ENCODE measurements at places on chromosomes 12 and 14.

DNA sequence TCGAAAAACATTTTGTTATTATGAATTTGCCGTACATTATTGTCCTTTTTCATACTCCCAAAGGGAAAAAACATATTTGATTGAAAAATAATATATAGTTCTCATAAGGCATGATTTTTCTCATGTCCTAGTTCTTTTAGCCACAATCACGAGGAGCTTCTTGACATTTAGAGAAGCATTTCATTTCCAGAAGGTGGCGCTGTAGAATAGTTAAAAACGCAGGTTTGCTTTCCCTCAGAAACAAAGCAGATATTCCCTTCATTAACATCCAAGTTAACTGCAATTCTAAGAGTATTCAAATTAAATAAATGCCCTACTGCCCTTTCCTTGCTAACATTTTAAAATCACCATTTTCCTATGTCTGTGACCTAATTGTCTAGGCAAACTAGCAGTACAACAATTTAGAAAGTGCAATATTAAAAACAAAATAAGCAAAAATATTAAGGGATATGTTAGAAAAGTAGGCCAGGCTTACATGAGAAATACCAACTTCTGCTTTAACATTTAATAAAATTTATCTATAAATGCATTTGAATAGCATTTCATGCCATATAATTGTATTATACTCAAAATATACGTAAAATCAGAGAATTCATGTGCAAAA lies 10.9 kb upstream of the PIK3C2G start:
- DNase-seq = peak; percentile 20

GRCh38 chr12:78719721-78720120 lies 144.9 kb upstream of the SYT1 start:
- DNase-seq = no peak

DNA sequence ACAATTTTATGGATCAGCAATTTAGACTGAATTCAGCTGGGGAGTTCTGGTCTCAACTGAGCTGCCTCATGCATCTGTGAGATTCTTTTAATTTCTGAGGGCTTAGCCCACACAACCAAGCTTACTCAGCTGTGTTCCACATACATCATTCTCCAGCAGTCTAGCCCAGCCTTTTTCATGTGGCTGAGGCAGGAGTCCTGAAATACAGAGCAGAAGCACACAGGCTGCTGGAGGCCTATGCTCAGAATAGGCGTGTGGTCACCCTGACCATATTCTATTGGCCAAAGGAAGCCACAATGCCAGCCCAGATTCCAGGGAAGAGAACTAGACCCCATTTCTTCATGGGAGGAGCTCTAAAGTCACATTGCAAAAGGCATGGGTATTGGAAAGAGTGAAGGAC lies 72.3 kb upstream of the DHRS4 start:
- DNase-seq = no peak

GRCh38 chr14:51487848-51488247 lies 163.9 kb upstream of the FRMD6 start:
- DNase-seq = no peak

GRCh38 chr14:44291366-44291915 lies 215.6 kb downstream of the FSCB start:
- DNase-seq = no peak

- no peak for DNase-seq
These were observed 184.0 kb downstream of the TMEM121 start for GRCh38 chr14:105710119-105711043.

- DNase-seq = no peak
These were observed 20.9 kb downstream of the POMT2 start for GRCh38 chr14:77299771-77300170.
